ENCODE measurements at places on chromosomes 4 and X.
A peak's percentile ranks its signal among the peaks of the same experiment; 100 is the strongest.

DNA sequence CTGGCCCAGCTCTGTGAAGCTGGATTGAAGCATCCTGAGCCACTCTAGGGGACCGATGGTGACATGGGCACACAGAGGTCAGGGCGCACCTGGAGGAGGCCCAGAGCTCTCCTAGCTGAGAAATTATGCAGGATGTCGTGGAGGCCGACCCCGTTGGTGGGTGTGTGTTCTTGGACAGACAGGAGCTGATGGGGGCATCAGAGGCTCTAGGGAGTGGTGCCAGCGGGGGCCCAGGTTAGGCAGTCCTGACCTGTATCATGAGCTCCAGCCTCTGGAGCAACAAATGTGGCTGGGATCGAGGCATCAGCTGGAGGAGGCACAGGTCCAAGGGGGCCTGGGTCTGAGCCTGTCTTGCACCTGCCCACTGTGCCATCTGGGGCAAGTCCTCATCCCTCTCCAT lies 124.6 kb upstream of the PSAPL1 start:
- no peak for DNase-seq

DNA sequence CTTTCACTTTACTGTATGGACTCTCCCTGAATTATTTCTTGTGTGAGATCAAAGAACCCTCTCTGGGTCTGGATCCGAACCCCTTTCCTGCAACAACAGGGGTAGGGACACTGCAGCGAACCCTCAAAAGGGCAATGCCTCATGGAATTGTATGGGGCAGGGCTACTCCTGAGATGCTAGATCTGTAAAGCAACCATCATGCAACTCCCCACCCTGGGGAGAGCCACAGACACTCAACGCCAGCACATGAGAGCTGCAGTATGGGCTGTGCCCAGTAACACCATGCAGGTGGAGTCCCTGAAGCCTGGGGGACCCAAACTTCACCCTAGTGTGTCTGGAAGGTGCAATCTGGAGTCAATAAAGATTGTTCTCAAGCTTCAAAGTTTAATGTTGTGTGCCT lies 304.7 kb downstream of the DCHS2 start:
- DNase-seq: no peak

- no peak for DNase-seq
These were observed 159.2 kb downstream of the SLC4A4 start for GRCh38 chr4:71498002-71498401.

DNA sequence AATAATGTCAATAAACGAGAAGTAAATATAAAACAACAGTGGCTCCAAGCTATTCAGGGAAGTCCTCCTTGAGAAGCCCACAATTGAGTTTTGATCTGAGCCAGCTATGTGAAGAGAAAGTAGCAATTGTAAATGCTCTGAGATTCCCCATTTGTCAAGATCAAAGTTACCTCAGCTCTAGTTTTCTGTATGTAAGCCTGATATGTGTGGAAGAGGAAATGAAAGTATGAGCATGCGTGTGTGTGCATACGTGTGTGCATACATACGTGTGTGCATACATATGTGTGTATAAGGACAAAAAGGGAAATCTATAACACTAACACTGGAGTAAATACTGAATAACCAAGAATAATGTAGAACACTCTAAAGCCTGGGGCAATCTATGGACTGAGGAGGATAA lies 130.3 kb downstream of the SCFD2 start:
- DNase-seq: no peak

GRCh38 chr4:151143811-151144210 lies 44.4 kb downstream of the RPS3A start:
- no peak for DNase-seq

- no peak for DNase-seq
These were observed 182.0 kb downstream of the RASL11B start for GRCh38 chr4:53043891-53044650.

GRCh38 chr4:33134366-33134765 lies 2414.2 kb downstream of the PCDH7 start:
- no peak for DNase-seq

GRCh38 chr4:152321923-152322322 lies 214.0 kb downstream of the FBXW7 start:
- no peak for DNase-seq

- DNase-seq: no peak
These were observed 41.3 kb downstream of the C4orf50 start for GRCh38 chr4:5976921-5977320.

DNA sequence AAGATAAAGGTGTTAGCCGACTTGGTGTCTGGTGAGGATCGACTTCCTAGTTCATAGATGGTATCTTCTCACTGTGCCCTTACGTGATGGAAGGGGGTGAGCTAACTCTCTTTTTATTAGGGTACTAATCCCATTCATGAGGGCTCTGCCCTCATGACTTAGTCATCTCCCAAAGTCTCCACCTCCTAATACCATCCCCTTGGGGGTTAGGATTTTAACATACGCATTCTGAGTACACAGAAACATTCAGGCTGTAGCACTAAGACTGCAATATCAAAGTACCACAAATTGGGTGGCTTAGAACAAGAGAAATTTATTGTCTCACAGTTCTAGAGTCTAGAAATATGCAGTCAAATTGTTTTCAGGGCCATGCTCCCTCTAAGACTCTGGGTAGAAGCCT lies 58.0 kb upstream of the IL13RA1 start:
- DNase-seq: no peak

GRCh38 chr4:184100297-184100885 lies 117.3 kb downstream of the ENPP6 start:
- DNase-seq: no peak

- no peak for DNase-seq
These were observed 1.5 kb downstream of the STARD8 start for GRCh38 chrX:68648960-68649359.

DNA sequence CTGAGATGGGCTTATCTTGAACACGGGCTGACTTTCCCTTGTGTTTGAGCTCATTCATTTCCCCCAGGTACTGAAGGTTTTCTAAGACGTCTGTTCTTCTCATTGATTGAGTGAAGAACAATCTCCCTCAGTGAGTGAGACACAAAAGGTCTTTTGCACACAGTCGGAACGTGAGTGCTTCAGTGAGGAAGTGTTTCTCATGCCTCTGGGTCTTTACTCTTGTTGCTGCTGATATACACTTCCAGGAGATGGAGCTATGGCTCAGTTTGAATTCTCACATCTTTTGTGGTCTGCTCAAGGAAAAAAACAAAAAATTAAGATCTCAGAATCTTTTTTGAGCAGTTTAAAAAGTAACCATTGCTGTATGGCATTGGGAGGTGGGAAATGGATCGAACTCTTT lies 981.9 kb upstream of the TENM3 start:
- no peak for DNase-seq

DNA sequence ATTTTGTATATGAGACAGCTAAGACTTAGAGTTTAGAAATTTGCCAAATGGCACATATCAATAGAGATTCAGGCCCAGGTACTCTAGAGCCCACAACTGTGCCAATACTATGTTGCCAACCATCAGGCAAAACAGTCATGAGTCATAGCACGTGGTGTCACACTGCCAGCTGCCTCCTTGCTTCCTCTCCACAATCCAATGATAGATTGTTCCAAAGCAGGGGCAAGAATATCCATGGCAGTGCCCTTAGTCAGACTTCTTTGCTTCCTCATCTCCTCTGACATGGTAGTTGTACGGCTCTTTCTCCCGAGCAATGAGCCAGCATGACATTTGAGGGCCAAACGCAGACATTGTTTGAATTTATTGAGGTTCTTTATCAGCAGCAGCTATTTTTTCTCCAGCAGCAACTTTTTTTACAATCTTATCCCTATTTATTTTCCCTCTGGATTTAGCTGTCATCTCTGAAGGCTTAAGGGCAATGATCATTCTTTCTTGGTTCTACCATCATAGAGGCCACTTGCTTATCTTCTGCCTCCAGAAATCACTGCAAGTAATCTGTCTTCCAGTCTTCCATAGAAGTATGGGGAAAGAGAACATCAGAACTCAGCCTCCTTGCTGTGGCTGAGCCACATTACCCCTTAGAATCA lies 169.7 kb downstream of the COL4A6 start:
- no peak for DNase-seq

DNA sequence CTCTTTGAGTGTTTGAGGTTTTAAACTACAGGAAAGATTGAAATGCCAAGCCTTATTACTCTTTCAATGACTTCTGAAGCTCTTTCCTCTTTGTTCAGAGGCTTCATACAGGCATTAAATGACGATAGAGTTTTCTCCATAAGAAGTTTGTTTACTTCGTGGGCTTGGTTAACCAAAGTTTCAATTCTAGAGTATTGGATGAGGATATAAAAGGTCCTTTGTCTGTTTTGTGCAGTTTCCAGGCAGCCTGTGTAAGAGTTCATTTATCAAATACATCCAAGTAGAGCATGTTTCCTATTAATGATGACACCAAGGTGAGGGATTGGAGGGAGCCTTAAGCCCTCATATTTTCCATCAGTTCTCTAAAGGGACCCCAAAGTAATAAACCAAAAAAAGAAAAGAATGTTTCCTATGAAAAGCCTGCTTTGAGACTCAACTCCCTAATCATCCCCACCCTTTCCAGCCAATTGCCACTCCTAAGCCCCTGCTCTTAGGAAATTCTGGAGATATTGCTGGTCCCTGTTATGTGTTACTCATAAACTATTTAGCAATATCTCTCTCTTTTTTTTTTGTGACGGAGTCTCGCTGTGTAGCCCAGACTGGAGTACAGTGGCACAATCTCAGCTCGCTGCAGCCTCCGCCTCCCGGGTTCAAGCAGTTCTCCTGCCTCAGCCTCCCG lies 106.2 kb upstream of the IL13RA1 start:
- no peak for DNase-seq

- no peak for DNase-seq
These were observed 444.0 kb upstream of the PITX2 start for GRCh38 chr4:111066887-111067286.

DNA sequence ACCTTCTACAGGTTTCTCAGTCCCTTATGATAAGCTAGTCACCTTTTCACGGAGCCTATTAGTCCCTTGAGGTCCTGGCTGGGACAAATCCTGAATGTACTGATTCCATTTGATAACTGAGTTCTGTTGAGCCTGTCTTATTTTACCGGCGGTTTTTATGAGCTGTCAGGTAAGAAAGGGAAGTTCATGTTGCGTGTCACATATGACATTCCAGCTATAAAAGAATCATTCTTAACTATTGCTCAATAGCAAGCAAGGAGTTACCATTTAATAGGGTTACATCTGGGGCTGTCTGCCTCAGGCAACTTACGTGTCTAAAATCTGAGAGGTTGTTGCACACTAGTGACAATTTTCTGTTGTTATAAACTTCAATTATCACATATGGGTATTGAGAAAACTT lies 394.6 kb downstream of the TECRL start:
- DNase-seq: no peak

GRCh38 chr4:43867908-43868307 lies 580.7 kb downstream of the KCTD8 start:
- no peak for DNase-seq

DNA sequence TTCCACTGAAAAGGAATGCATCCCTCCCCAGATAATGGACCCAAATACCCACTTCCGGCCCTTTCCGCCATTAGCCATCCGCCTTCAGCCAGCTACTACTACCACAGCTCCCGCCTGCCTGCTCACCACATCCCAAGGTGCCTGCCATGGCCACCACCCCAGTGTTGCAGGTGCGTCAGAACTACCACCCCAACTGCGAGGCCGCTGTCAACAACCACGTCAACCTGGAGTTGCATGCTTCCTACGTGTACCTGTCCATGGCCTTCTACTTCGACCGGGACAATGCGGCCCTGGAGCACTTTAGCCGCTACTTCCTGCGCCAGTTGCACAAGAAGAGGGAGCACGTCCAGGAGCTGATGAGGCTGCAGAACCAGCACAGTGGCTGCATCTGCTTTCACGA lies 92.2 kb downstream of the PRRG1 start:
- no peak for DNase-seq

- DNase-seq: no peak
These were observed 15.9 kb downstream of the KLF3 start for GRCh38 chr4:38679921-38680320.

- DNase-seq: no peak
These were observed 160.6 kb upstream of the GATB start for GRCh38 chr4:151921386-151921785.

- DNase-seq: no peak
These were observed 1977.2 kb downstream of the PCDH7 start for GRCh38 chr4:32697281-32697814.

DNA sequence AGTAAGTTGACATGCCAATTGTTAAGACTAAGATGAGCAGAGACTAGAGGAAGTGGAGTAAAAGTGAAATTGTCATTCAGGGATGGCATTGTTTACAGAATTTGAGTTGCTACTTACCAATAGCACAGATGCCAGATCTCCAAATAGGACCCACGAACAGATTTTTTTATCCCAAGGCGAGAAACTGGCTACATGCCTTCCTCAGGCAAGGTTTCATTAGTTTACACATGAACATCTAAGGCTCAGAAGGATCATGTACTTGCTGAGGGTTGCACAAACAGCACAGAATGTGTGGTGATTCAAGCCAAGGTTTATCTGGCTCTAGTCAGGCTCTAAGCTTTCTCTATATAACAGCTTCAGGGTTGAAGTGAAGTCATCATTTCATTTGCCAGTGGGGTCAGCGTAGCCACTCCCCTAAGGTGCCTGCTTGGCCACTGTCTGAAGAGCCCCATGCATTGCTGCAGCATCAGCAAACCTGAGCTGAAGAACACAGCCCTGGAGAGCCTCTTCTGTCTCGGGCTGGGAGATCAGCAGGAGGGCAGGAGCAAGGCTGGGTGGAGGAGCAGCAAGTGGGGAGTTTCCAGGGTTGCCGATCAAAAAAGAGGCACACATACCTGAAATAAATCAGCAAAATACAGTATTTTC lies 193.0 kb upstream of the LCORL start:
- DNase-seq: no peak

DNA sequence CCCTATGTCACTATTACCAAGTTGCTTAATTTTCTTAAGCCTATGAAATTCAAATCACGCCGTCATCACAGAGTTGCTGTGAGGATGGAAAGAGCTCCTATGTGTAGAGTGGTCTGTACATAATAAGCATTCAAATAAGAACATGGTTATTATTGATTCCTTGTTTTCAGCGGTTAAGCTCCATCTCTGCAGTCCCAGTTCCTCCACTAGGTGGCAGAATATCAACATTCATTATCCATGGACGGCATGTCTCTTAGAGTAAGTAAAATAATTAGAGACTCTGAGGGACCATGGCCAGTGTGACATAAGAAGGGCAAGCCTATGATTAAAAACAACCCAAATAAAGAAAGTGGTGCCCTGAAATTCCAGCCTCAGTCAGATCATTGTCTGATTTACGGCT lies 132.5 kb upstream of the NHS start:
- peak; percentile 38 for DNase-seq

- DNase-seq: no peak
These were observed 47.9 kb downstream of the ARHGAP24 start for GRCh38 chr4:85522836-85523235.

- DNase-seq: no peak
These were observed 102.0 kb downstream of the TAB3 start for GRCh38 chrX:30787012-30787411.

DNA sequence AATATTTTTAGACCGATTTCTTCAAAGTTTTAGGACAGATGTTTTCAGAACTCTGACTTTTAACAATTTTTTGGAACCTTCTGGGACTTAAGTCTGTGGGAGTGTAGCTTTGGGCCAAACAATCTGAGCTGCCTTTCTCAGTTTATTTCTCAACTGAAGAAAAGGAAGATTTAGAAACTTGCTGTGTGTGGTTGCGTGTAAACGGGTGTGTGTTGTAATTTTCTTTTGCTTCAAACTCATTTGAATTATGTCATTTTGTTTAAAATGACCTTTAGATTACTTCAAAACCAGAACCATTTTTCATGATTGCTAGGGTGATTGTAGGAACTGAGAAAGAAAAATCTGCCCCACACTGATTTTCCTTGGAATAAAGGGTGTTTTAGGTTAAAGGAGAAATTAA lies 577.7 kb upstream of the GALNTL6 start:
- DNase-seq: no peak

Measured in left hindlimb (tissue), 1 donor.